ENCODE measurements at places on chromosomes 1 and 21. TPM values are rescaled to one million over a fixed set of nuclear protein-coding genes. Genes with fewer than 3 reads are reported as not detected.

Gene TRIM46
- total RNA-seq, result 16.9 TPM

Gene RCAN3
- 18.7 TPM for total RNA-seq

Gene S100A8
- total RNA-seq, result not detected

Gene DMBX1
- total RNA-seq, result not detected
